Activated B cell treated with CpG ODN at 0.5 μM for 24 hours (primary cell): ENCODE measurements at places on chromosomes 11 and 22. TPM values are rescaled to one million over a fixed set of nuclear protein-coding genes. Genes with fewer than 3 reads are reported as not detected.

The PGA5 gene
- not detected in 2 replicates for total RNA-seq

The KRTAP5-10 gene
- 0.27 TPM in 1 of 2 replicates, not detected in the other for total RNA-seq

The SLC7A4 gene
- total RNA-seq, result not detected in 2 replicates

GRCh38 chr11:17734986-17735817 lies 621 bp downstream of the KCNC1 start:
- no peak for DNase-seq
- no peaks in the 10 kb centered on the region for H3K36me3 ChIP-seq
- peaks cover 45% of the 10 kb centered on the region for H3K27me3 ChIP-seq
- no peak overlapping the region for H3K4me3 ChIP-seq

- H3K27me3 ChIP-seq, result peaks cover 17% of the 10 kb centered on the region
- no peaks in the 10 kb centered on the region for H3K4me1 ChIP-seq
- H3K4me3 ChIP-seq, result no peak overlapping the region
These were observed 20.5 kb downstream of the TST start for GRCh38 chr22:36998620-36999351.

DNA sequence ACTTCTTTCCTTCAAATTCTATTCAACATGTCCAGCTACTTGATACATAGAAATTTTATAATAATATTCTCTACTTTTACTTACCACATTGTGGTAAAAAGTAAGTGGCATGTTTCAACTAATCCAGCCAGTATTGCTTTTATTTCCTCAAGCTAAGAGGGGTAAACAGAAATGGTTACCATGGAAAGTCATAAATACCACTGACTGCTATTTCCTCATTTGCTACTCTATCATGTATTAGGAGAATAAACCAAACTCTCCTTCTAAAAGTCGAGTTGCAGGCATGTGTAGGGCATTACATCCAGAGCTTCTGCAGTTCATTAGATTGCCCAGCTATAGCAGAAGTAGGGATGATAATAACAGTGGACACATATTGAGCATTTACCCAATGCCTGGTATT lies 208.4 kb downstream of the MAML2 start:
- peak overlapping the region; percentile 73 for H3K27ac ChIP-seq
- DNase-seq, result no peak
- peaks cover 3% of the 10 kb centered on the region for H3K36me3 ChIP-seq
- no peaks in the 10 kb centered on the region for H3K27me3 ChIP-seq

- DNase-seq, result no peak
- H3K4me3 ChIP-seq, result no peak overlapping the region
- no peaks in the 10 kb centered on the region for H3K27me3 ChIP-seq
- no peaks in the 10 kb centered on the region for H3K4me1 ChIP-seq
- peaks cover 8% of the 10 kb centered on the region for H3K36me3 ChIP-seq
- no peak overlapping the region for H3K27ac ChIP-seq
These were observed 102.9 kb upstream of the PLET1 start for GRCh38 chr11:112363527-112363926.

- H3K4me3 ChIP-seq, result no peak overlapping the region
- DNase-seq, result no peak
- H3K36me3 ChIP-seq, result peaks cover 86% of the 10 kb centered on the region
- H3K27ac ChIP-seq, result no peak overlapping the region
These were observed 17.3 kb downstream of the MED17 start for GRCh38 chr11:93801366-93801765.

DNA sequence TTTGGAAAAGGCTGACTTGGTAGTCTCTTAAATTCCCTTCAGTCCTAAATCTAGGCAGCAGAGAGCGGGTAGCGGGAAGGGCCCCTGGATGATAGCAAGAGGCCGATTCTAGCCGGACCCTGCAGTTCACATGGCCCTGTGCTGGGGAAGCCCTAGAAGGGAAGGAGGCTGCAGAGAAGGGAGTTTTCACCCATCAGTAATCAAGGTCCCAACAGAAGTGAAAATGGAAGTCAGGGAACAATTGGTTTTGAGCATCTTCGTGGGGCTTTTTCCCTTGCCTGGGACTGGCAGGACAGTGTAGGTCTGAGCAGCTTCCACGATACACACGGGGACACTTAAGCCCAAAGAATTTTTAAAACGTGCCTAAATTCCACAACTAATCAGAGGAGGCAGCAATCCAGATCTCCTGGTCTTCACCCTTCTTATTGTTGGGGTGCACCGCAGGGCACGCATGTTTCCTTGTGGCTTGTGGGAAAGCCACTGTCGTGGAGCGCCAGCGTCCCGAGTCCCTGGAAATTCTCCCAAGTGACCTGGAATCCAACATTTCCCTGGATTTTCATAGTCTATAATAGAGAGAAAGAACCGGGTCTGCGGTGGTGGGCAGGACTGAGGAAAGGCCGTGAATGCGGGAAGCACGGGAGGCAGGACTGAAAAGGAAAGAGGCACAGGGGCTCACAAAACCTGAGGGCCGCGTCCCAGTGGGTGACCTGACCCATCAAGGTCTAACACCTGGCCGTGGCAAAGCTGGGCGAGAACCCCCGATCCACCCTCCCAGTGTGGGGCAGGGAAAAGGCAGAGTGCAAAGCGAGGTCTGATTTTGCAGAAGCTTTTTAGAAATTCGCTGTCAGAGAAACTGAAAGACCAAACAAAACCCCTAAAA lies 846 bp upstream of the OAF start:
- H3K27ac ChIP-seq, result no peak overlapping the region
- DNase-seq, result no peak
- H3K27me3 ChIP-seq, result peaks cover 32% of the 10 kb centered on the region
- no peaks in the 10 kb centered on the region for H3K36me3 ChIP-seq
